Activated effector memory CD4-positive, alpha-beta T cell treated with anti-CD3 and anti-CD28 coated beads, Interleukin-2, amount 50 U/mL, for 16 hours (primary cell): ENCODE measurements at places on chromosomes 6 and 20.
A peak's percentile ranks its signal among the peaks of the same experiment; 100 is the strongest.

DNA sequence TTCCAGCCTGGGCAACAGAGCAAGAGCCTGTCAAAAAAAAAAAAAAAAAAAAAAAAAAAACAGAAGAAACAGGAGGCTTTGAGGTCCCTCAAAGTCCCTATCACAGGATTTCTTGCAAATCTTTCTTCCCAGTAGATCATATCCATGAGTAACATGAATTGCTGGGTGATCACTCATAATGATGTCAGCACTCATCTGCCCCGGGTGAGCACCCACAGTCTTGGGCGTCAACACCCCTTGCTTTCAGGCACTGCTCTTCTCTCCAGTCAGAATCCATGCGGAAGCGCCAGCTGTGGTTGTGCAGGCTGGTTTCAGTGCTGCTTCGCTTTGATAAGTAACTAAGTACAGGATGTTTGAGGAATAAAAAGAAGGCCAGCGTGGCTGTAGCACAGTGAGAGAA is 40.2 kb upstream of the INSM1 start:
- DNase-seq: no peak

- no peak for DNase-seq
These were observed 127.9 kb upstream of the FOXO3 start for GRCh38 chr6:108432792-108433191.

DNA sequence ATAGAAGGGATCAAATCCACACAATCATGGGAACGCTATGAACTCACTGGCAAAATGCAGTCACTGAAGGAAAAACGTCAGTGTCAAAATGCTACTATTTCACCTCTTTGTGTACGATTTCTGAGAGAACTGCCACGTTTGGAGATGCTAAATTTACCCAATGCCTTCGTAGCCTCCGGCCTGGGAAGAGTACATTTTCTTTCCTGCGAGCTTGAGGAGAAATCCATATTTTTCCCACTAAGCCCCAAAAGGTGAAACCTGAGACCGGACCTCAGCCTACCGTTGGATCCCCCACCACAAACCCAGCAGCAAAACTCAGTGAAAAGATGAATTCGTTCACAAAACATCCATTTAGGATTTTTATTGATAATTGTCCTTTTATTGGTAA is 131.7 kb downstream of the GPX5 start:
- no peak for DNase-seq

GRCh38 chr6:42120895-42121865 is 21.2 kb downstream of the C6orf132 start:
- no peak for DNase-seq

DNA sequence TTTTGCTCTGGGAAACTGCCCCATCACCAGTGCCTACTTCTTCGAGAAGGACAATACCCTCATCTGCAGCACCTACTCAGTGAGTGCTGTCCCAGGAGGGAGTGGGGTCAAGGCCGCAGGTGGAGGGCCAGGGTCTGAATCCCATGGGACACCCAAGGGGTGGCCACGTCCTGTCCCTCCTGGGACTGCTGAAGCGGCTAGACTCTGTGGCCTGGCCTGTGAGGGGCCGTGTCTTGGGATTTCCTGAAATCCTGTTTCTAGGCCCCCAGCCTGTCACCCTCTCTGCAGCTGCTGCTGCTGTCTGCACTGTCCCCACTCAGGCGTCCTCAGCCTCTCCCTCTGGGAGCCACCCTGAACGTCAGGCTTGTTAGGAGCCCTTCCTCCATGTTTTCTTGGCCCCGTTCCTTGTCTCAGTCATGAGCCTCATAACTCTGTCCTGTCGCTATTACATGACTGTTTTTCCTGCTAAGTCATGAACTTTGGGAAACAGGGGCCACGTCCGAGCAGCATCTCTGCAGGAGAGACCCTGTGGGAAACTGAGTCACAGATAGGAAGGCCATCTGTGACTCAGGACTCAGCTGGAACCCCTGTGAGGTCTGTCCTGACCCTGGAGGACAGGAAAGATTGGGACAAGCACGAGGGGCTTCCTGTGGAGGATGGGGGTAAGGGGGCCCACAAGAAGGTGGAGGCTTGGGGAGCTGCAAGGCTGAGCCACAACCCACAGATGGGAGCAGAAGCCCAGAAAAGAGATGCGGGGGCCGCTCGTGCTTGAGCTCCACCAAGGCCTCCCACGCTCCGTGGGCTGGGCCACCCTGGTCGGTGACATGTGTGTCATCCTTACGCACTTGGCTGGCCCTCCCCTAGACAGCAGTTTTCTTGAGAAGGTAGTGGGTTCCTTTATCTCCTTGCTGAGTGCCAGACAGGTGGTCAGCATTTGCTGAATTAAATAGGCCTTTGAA is 49.9 kb downstream of the EFCAB8 start:
- DNase-seq: no peak

GRCh38 chr6:30171677-30172471 is 8.5 kb downstream of the TRIM15 start:
- no peak for DNase-seq

- DNase-seq: no peak
These were observed 476.2 kb downstream of the ADGRB3 start for GRCh38 chr6:69111301-69111700.

DNA sequence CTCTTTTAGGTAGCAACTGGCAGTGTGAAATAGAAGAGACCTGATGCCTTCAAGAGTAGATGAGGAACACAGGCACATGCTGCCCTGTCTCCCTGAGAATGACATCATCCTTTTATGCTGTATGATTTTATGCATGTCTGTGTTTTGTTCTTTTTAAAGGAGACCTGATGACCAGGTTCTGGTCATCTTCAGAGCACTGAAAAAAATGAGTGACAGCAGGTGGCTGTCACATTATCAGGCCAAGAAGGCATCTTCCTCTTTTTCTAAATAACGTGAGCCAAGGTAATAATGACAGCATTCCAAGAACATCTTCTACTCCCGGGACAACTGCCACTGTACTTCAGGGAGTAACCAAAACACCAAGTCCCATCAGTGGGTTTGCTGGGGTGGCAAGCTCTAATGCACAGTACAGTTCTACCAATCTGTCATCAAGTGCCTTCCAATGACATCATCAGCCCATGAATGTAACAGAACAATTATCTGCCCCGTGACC is 28.9 kb downstream of the CNKSR3 start:
- no peak for DNase-seq

- DNase-seq: no peak
These were observed 20.1 kb upstream of the MTCL3 start for GRCh38 chr6:127539272-127539671.

GRCh38 chr20:973785-974194 is 28.3 kb downstream of the RSPO4 start:
- DNase-seq: peak; percentile 65

- no peak for DNase-seq
These were observed 26.8 kb upstream of the FAM184A start for GRCh38 chr6:119105282-119105681.

DNA sequence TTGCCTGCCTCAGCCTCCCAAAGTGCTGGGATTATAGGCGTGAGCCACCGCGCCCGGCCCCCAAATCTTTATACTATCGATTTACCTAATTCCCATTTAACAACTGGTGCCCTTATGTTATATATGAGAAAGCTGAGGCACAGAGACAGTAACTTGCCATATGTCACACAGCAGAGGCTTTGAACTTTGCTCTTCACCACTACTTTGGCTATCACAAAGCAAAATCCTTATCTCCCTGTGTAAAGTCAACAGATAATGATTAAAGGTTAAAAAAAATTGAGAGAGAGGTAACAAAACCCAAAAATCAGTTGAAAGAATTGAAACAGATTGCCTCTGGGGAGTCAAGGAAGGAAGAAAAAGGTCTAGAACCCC is 22.3 kb downstream of the ILRUN start:
- no peak for DNase-seq

- DNase-seq: no peak
These were observed 120.5 kb downstream of the MAP3K7 start for GRCh38 chr6:90466154-90466940.

GRCh38 chr20:57263801-57264792 is 2.3 kb downstream of the BMP7 start:
- DNase-seq: no peak

- DNase-seq: no peak
These were observed 494.1 kb upstream of the ARID1B start for GRCh38 chr6:156283091-156283490.

- DNase-seq: no peak
These were observed 75.5 kb downstream of the CD164 start for GRCh38 chr6:109306733-109307132.

- DNase-seq: no peak
These were observed 49.6 kb upstream of the PHIP start for GRCh38 chr6:79127660-79128059.
